Stimulated activated CD8-positive, alpha-beta memory T cell treated with anti-CD3 and anti-CD28 coated beads, Interleukin-2, amount 100 ng/mL, for 1 hour (primary cell): ENCODE measurements at places on chromosomes 12 and 14.

DNA sequence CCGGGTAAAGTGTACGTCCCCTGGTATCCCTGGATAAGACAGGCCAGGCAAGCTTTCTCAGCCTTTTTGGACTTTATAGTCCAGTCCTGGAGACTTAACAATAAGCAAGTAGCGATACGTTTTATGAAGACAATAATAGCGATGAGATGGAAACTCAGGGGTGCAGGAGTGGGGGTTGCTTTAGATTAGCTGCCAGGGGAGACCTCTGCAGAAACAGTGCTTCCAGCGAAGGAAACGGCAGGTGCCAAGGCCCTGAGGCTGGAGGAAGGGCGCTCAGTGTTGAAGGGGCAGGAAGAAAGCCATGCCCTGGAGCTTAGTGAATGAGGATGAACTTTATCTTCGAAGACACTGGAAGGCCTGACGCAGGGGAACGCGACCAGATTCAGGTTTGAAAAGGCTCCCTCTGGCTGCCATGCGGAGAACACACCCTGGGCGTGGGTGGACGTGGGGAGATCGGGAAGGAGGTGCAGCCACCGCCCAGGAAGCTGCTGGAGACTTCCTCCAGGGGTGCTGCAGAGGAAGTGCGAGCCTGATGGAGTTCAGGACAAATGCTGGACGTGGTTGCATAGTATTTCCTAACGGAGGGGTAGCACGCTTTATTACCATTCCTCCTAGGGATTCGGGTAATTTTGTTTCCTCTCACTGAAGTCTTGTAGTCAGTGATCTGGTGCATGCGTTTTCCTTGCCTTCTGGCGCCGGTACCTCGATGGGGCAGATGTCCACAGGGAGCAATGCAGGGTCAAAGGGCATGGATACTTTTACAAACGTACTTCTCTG is 26.1 kb upstream of the UBC start:
- peak; percentile 59 for DNase-seq

DNA sequence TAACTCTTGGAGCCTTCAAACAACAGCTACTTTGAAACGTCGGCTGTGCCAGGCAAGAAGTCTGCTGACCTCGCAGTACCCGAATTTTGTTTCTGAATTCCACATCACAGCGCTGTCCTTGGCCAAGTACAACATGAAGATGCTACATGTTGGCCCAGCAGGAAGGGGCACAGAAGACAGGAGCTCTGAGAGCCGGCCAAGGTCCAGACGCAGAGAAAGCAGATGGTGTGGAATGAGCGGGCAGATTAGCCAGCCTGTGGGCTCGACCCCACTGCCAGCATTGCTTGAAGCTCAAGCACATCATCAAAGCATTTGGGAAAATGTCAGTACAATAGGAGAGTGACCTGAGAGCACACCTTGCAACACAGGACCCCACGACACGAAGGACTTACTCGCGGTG is 64.5 kb downstream of the FZD10 start:
- no peak for DNase-seq

DNA sequence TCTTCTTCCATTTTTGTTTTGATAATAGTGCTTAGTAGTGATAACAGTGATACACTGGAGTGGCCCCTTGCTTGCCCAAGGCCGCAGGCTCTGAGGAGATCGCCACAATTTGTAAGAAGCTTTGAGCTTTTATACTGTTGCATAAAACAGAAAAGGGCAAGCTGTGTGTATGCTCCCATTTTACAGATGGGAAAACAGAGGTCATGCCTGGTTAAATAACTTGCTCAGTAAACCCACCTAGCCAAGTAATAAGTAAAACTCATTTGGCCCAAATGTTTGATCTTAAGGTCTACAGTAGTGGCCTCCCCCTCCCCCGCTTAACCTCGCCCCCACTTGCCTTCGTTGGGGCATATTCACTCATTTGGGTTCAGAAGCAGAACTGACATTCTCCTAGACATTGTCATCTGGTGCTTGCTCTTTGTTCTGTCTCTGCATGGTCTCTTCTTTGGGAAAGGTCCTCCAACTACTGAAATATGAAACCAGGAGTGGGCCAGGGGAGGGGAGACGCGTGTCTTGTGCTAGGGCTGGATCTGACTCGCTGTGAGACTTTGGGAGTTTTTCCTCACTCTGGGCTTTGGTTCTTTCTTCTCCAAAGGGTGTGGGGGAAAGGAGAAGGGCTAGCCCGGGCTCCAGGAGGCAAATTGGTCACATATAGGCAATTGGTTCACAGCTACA is 88.1 kb downstream of the PAPOLA start:
- DNase-seq: no peak

DNA sequence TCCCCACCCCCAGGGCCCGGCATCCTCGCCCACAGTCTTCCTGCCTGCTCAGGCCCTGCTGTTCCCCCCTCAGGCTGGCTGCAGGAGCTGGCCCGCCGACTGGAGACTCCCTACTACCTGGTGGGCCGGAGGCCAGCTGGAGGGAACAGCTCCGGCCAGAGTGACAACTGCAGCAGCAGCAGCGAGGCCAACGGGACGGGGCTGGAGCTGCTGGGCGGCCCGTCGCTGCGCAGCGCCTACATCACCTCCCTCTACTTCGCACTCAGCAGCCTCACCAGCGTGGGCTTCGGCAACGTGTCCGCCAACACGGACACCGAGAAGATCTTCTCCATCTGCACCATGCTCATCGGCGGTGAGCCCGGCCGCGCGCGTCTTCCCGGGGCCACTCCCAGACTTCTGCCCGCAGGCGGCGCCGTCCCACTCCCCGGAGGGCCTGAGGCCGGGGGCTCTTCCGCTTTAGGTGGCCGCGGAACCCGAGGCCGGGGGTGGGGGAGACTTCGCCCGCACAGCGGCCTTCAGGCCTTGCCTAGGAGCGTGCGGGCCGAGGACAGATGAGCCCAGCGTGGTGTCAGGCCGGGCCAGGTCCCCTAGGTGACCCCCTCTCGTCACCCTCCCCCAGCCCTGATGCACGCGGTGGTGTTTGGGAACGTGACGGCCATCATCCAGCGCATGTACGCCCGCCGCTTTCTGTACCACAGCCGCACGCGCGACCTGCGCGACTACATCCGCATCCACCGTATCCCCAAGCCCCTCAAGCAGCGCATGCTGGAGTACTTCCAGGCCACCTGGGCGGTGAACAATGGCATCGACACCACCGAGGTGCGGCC is 10.2 kb downstream of the KCNH3 start:
- DNase-seq: no peak

DNA sequence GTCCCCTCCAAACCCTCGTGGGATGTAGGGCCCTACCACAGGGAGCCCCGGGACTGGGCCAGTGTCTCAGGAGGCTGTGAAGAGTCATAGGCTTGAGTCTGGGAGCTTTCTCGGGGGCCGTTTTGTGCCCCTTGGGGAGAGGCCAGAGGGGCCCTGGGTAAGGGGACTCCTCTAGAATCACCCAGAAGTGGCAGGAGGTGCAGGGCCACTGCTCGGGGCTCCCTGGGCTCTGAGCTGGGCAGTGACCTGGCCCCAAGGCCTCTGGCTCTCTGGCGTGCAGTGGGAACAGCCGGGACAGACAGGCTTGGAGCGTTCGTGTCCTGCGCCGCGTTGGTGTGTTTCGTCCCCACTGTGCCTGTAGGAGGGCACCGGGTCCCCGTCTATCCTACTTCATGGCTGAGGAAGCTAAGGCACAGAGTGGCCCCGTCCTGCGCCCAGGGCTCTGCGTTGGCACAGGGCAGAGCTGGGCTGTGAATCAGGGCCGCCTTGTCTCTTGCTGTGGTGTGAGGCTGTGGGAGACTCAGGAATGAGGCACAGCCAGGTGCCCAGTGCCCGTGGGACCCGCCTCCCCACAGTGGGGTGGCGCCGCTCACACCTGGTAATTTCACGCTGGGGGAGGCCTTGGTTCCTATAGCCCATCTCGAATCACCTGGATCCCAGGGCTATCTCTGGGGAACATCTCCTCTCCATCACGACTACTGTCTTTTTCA is 23.8 kb upstream of the KIF26A start:
- no peak for DNase-seq

GRCh38 chr12:52193991-52194390 is 2.2 kb upstream of the KRT80 start:
- no peak for DNase-seq

- DNase-seq: no peak
Observed at GRCh38 chr14:45651890-45652289, 398.9 kb upstream of the MIS18BP1 start.

GRCh38 chr12:104985206-104985605 is 910 bp upstream of the NOPCHAP1 start:
- no peak for DNase-seq

DNA sequence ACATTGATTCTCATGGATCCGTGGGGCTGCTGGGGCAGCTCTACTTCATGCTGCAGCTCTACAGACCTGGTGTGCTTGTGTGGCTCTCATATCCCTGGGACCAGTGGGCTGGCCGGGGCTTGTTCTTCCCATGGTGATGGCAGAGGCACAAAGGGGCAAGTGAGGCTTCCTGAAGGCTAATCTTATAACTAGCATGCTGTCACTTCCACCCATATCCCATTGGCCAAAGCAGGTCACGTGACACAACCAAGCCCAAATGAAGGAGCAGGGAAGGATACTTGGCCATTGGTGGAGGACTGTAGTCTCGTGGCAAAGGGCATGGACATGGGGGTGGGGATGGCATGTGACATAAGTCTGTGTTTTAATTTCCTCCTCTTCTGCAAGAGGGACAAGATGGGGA is 9.9 kb downstream of the PLBD2 start:
- DNase-seq: no peak

GRCh38 chr12:63083046-63083445 is 68.0 kb downstream of the AVPR1A start:
- no peak for DNase-seq

GRCh38 chr12:132507656-132508490 is 17.9 kb downstream of the FBRSL1 start:
- DNase-seq: no peak

DNA sequence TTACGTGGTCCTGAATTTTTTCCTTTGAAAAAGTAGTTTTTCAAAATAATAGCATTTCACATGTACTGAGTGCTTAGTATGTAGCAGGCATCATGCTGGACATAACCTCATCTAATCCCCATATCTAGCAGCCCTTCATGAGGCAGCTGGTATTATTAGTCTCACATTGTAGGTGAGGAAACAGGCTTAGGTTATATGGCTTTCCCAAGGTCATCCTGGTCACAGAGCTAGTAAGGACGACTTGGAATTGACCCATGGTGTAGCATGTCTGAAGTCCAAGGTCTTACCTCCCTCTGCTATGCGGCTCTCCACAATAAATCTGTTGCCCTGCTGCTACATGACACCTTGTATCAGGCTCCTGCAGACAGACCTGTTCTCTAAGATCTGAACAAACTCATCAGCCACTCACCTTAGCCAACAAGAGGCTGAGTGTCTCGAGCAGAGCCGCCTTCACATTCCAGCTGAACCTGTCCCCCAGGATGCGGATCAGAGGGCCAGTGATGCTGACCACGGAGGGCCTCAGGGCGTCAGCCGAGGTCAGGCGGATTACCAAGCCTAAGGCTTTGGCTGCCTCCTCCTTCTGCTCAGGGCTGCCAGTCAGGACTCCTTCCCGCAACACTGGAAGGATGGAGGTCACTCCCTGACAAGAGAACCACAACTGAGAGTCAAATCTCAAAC is 19.7 kb upstream of the RAB35 start:
- DNase-seq: no peak

DNA sequence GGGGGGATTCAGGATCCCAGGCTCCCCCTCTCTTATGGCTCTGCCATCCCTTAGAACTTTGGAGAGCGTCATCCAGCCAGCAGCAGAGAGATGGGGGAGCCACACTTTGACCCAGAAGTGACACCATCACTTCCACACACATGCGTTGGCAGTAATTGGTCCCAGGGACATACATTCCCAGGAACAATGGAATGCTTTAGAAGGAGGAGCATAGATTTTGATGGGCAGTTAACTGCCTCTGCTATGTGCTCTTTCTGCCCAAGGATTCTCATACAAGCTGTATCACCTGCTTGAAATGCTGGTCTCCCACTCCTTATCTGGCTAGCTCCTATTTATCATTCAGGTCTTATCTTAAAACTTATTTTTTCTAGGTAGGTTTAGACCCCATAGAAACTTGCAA is 109.0 kb upstream of the RPH3A start:
- no peak for DNase-seq

- DNase-seq: no peak
Observed at GRCh38 chr14:77822741-77823140, 22.8 kb downstream of the ADCK1 start.

DNA sequence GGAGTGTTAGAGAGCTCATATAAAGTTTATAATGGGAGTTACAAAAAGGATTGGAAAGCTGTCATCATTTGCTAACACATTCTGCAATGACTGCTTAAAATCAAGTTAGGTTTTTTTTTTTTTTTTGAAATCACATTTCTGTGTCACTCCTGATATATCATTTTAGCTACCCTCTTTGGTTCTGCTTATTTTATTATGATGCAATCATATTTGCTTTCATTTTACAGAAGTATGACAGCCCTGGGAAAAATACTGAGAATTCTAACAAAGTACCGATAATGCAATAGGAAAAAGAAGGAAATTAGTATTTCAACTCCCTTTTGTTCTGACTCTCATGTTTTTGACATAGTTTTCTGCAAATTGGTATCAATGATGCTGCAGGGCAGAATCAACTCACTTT is 71.6 kb upstream of the MDGA2 start:
- no peak for DNase-seq

DNA sequence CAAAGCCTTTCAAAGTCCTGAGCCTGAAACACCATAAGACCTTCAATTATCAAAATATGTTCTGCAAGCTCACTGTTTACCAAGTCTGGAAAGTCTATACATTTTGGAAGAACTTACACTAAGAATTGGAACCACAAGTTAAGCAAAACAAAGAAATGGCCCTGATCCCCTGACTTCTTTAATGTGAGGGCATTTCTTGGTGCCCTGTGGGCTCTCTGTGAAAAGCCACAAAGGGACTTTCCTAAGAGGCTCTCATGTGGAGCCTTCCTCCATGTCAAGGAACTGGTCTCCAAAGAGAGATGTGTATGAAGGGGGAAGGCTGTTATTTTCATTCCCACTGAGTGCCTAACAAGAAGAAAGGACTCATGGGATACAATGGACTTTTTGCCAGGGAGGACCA is 13.5 kb upstream of the MYH6 start:
- DNase-seq: no peak

DNA sequence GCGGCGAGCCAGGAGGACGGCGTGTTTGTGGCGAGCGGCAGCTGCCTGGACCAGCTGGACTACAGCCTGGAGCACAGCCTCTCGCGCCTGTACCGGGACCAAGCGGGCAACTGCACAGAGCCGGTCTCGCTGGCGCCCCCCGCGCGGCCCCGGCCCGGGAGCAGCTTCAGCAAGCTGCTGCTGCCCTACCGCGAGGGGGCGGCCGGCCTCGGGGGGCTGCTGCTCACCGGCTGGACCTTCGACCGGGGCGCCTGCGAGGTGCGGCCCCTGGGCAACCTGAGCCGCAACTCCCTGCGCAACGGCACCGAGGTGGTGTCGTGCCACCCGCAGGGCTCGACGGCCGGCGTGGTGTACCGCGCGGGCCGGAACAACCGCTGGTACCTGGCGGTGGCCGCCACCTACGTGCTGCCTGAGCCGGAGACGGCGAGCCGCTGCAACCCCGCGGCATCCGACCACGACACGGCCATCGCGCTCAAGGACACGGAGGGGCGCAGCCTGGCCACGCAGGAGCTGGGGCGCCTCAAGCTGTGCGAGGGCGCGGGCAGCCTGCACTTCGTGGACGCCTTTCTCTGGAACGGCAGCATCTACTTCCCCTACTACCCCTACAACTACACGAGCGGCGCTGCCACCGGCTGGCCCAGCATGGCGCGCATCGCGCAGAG is 873 bp downstream of the PLXNC1 start:
- peak; percentile 3 for DNase-seq

- DNase-seq: no peak
Observed at GRCh38 chr12:123655420-123655819, 15.5 kb upstream of the TCTN2 start.
